ENCODE measurements at places on chromosomes 12 and 14. TPM values are rescaled to one million over a fixed set of nuclear protein-coding genes. Genes with fewer than 3 reads are reported as not detected.

The SRRM4 gene
- 1.9 TPM for total RNA-seq

The VAMP1 gene
- total RNA-seq: 5.2 TPM

The DPPA3 gene
- 0.81 TPM for total RNA-seq

The SDSL gene
- total RNA-seq: 11.6 TPM

The ADAM21 gene
- 0.11 TPM for total RNA-seq

The KNTC1 gene
- 47.8 TPM for total RNA-seq

GRCh38 chr14:32818581-32818980 is 120.1 kb upstream of the NPAS3 start:
- H3K36me3 ChIP-seq: no peaks in the 10 kb centered on the region
- peaks cover 8% of the 10 kb centered on the region for H3K27me3 ChIP-seq
- H3K4me1 ChIP-seq: peaks cover 4% of the 10 kb centered on the region
- H3K27ac ChIP-seq: no peak overlapping the region
- no peak for DNase-seq
- H3K4me3 ChIP-seq: no peak overlapping the region

- DNase-seq: no peak
- H3K4me1 ChIP-seq: peaks cover under 1% of the 10 kb centered on the region
These were observed 72.3 kb downstream of the SLC4A8 start for GRCh38 chr12:51496895-51497294.

DNA sequence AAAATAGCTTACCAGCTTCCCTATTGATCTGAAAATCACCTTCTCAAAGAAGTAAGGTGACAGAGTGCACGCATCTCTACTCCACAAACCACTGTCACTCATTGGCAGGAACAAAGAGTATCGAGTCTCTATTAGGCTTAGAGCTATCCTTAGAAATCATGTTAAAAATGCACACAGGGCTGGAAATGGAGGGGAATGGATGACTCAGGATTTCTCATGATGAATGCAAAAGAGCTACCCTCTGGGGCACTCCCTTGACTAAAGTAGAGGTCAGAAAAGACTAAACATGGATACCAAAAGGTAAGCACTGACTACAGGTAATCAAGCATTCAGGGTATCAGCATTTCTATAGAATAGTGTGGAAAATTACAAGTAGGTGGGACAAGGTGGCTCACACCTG is 96.1 kb upstream of the ANO4 start:
- DNase-seq: no peak
- no peaks in the 10 kb centered on the region for H3K36me3 ChIP-seq
- peaks cover 9% of the 10 kb centered on the region for H3K27me3 ChIP-seq
- no peaks in the 10 kb centered on the region for H3K4me1 ChIP-seq
- no peak overlapping the region for H3K27ac ChIP-seq

DNA sequence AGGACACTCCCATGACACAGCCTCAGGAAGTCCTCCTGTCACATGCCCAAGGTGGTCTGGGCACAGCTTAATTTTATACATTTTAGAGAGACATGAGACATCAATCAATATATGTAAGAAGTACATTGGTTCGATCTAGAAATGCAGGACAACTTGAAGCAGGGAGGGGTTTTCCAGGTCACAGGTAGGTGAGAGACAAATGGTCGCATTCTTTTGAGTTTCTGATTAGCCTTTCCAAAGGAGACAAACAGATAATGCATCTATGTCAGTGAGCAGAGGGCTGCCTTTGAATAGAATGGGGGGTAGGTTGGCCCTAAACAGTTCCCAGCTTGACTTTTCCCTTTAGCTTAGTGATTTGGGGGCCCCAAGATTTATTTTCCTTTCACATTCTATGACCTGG is 2.5 kb downstream of the HSPB8 start:
- peaks cover 59% of the 10 kb centered on the region for H3K4me1 ChIP-seq
- no peak for DNase-seq
- peak overlapping the region; percentile 97 for H3K27ac ChIP-seq
- H3K27me3 ChIP-seq: no peaks in the 10 kb centered on the region
- H3K36me3 ChIP-seq: no peaks in the 10 kb centered on the region
- H3K4me3 ChIP-seq: peak overlapping the region; percentile 66

DNA sequence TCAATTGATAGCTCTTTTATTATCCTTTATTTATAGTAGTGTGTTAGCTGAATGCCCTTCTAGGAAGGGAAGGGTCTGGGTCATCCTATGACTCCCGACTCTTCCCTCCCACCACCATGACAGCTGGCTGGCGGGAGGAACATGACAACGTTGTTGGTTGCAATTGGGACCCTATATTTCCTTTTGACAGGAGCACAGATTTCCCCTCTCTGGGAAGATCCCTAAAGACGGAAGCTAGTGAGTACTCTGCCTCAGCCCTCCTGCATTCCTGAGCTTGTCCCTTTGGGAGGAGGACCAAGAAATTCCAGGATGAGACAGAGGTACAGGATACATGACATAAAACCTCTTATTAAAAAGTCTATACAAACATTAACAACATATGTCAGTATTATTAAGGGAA is 485.4 kb downstream of the NAV3 start:
- H3K4me3 ChIP-seq: no peak overlapping the region
- H3K36me3 ChIP-seq: peaks cover 2% of the 10 kb centered on the region
- no peak for DNase-seq
- peaks cover 5% of the 10 kb centered on the region for H3K4me1 ChIP-seq
- H3K27me3 ChIP-seq: no peaks in the 10 kb centered on the region

- no peak overlapping the region for H3K4me3 ChIP-seq
- peaks cover 18% of the 10 kb centered on the region for H3K4me1 ChIP-seq
- peaks cover 15% of the 10 kb centered on the region for H3K36me3 ChIP-seq
- no peak for DNase-seq
- no peaks in the 10 kb centered on the region for H3K27me3 ChIP-seq
These were observed 3.0 kb downstream of the PACS2 start for GRCh38 chr14:105317546-105317945.

DNA sequence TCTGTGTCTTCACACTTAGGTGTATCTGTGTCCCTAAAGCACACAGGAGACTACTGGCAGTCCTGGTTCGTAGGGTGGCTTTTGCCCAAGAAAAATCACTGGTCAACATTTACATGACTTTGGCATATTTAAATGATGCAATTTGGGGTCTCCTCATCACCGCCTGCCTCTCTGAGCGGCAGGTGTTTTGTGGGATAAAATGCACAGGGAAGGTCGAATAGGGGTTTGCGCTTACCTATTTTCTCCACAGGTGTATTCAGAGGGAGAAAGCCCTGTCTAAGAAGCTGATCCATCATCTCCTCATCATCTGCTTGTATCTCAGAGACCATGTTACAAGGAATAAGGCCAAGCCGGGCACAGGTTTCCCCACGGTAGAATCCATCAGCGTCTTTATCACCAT is 74.7 kb downstream of the PIWIL1 start:
- H3K36me3 ChIP-seq: no peaks in the 10 kb centered on the region
- H3K27ac ChIP-seq: no peak overlapping the region

GRCh38 chr12:124543052-124543589 is 24.3 kb downstream of the NCOR2 start:
- H3K4me1 ChIP-seq: peaks cover 46% of the 10 kb centered on the region
- H3K27me3 ChIP-seq: no peaks in the 10 kb centered on the region
- DNase-seq: no peak
- no peaks in the 10 kb centered on the region for H3K36me3 ChIP-seq
- H3K4me3 ChIP-seq: peak overlapping the region; percentile 48

DNA sequence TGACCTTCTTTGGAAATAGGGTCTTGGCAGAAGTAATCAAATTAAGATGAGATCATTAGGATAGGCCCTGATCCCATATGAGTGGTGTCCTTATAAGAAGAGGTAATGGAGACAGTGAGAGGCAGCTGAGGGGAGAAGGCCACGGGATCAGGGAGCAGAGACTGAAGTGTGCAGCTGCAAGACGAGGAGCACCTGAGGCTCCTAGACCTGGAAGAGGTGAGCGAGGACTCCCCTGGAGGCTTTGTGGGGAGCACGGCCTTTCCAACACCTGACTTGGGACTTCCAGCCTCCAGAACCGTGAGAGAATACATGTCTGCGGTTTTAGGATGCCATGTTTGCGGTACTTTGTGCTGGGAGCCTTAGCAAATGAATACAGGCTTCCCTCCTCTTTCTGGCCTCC is 37.5 kb downstream of the LRTM2 start:
- no peaks in the 10 kb centered on the region for H3K36me3 ChIP-seq
- no peaks in the 10 kb centered on the region for H3K4me1 ChIP-seq
- H3K27me3 ChIP-seq: peaks cover 30% of the 10 kb centered on the region
- H3K27ac ChIP-seq: no peak overlapping the region
- DNase-seq: no peak

GRCh38 chr14:64673316-64673715 is 30.9 kb upstream of the PLEKHG3 start:
- no peak for DNase-seq
- peak overlapping the region; percentile 37 for H3K27ac ChIP-seq
- H3K4me3 ChIP-seq: no peak overlapping the region
- no peaks in the 10 kb centered on the region for H3K36me3 ChIP-seq
- H3K4me1 ChIP-seq: peaks cover 18% of the 10 kb centered on the region

DNA sequence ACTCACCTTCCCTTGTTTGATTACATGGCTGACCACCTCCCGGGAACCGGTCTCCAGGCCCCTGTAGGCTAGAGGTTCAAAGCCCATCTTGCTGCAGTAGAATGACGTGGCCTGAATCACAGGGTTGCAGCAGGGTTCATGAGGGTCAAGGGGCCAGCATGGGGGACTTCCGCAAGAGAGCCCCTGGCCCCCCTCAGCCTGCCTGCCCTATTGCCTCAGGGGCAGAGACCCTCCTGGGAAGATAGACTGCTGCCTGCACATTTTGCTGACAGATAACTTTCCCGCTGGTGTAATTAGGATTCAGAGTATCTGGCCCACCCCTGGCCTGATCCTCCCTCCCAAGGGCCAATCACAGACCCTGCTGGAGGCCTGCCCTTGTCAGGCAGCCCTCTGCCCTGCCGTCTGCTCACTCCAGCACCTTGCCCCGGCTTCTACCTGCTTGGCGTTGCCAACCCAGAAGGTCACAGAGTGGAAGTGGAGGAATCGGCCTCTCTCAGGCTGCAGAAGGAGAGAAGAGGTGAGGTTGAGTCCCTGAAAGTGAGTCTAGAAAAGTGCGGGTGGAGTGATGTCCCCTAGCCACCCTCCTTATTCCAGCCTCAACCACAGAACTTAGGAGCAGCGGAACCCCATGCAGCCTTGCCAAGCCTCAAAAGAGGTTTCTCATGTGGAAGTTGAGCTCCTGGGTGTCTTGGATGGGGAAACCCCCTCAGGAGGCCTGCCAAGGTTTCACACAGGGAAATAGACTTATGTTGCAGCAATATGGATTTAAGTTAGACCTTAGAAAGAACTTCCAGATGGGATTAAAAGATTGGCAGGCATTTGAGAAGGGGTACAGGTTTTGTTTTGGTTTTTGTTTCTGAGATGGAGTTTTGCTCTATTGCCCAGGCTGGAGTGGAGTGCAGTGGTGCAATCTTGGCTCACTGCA is 1.1 kb downstream of the HPD start:
- no peak for DNase-seq
- no peaks in the 10 kb centered on the region for H3K36me3 ChIP-seq
- H3K4me3 ChIP-seq: no peak overlapping the region
- peaks cover 20% of the 10 kb centered on the region for H3K4me1 ChIP-seq
- no peak overlapping the region for H3K27ac ChIP-seq

GRCh38 chr12:55702861-55703260 is 4.8 kb downstream of the ITGA7 start:
- H3K4me1 ChIP-seq: peaks cover 8% of the 10 kb centered on the region
- H3K36me3 ChIP-seq: no peaks in the 10 kb centered on the region
- H3K27ac ChIP-seq: no peak overlapping the region
- no peak overlapping the region for H3K4me3 ChIP-seq
- DNase-seq: no peak

- no peak overlapping the region for H3K4me3 ChIP-seq
- peaks cover 17% of the 10 kb centered on the region for H3K4me1 ChIP-seq
- no peaks in the 10 kb centered on the region for H3K27me3 ChIP-seq
- H3K36me3 ChIP-seq: peaks cover 7% of the 10 kb centered on the region
These were observed 36.2 kb downstream of the FGD6 start for GRCh38 chr12:95181103-95181502.

Measured in mesothelial cell of epicardium (in vitro differentiated cells).